IPS DF 6.9 (cell line): ENCODE measurements at places on chromosomes 11 and 22.

- DNase-seq = no peak
Measured at GRCh38 chr11:13339195-13340153, 61.9 kb downstream of the BMAL1 start.

GRCh38 chr11:75313513-75314272 is 37.8 kb downstream of the ARRB1 start:
- DNase-seq = no peak

- DNase-seq = no peak
Measured at GRCh38 chr11:121323046-121323607, 30.6 kb downstream of the SC5D start.

GRCh38 chr11:70926543-70927201 is 325.7 kb downstream of the SHANK2 start:
- no peak for DNase-seq

DNA sequence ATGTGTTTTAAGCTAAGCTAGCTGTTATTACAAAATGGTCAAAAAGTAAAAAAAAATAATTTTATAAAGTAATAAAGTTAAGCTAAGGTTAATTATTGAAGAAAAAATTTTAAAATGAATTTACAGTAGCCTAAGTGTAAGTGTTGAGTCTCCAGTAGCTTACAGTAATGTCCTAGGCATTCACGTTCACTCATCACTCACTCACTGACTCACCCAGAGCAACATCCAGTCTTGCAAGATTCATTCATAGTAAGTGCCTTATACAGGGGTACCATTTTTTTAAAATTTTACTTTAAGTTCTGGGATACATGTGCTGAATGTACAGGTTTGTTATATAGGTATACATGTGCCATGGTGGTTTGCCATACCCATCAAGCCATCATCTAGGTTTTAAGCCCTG is 11.6 kb upstream of the OOSP4B start:
- no peak for DNase-seq

DNA sequence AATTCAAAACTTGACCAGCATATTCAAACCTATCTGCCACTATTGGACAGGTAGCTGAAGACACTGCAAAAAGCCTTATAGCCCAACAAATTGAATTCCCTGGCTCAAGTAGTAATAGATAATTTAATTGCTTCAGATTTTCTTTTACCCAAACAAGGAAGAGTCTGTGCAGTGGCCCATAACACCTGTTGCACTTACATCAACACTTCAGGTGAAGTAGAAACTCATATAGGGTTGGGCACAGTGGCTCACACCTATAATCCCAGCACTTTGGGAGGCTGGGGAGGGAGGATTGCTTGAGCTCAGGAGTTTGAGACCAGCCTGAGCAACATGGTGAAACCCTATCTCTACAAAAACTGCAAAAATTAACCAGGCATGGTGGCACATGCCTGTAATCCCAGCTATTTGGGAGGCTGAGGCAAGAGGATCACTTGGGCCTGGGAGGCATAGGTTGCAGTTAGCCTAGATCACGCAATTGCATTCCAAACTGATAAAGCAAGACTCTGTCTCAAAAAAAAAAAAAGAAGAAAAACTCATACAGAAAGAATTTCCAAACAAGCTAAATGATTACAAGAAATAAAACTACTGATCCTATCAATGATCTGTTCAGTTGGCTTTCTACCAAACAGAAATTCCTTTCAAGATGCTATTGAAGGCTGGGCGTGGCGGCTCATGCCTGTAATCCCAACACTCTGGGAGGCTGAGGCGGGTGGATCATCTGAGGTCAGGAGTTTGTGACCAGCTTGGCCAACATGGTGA is 9.5 kb downstream of the FOLR3 start:
- no peak for DNase-seq

DNA sequence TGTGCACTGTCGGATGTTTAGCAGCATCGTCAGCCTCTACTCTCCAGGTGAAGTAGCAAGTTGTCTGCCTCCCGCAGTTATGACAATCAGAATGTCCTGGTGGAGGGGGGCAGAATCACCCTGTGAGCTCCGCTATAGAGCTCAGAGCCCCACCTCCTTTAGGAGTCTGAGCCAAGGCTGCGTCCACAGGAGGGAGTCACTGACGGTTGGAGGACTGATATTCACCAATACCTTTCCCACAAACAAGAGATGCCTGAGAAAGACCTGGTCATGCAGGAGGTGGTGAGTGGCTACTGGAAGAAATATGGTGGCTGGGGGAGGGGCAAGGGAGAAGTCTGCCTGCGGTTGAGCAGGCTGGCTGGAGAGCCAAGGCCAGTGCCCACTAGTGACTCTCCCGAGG is 41.7 kb upstream of the ADA2 start:
- no peak for DNase-seq
